ENCODE measurements at places on chromosomes 6 and 20. TPM values are rescaled to one million over a fixed set of nuclear protein-coding genes. Genes with fewer than 3 reads are reported as not detected.

DNA sequence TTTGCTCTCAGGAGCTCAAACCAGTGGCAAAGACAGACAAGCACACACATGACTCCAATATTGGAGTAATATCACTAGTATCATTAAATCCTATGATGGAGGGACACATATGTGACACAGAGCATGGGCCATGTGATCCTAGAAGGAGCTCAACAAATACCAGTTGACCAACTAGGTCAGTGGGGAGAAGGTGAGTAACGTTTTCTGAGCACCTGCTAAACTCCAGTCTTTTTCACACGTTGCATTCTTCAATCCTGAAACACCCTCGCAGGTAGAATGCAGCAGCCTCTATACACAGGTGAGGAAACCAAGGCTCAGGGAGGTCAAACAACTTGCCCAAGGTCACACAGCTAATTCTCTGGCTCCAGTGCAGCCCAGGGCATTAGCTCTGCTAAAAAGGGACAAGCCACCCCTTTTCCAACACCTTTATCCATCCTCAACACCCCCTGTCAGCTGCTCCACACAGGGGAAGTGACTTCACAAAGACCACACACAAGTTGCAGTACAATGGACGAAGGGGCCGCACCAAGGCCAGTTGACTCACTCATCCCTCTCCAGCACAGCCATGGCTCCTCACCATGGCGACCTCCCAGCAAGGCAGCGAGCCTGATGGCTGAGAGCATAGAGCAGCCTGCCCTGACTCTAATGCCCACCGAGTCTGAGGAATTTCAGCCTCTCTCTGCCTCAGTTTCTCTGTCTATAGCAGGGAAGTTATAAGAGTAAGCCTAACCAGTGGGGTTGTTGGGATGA is 4.4 kb downstream of the CAPN11 start:
- H3K27ac ChIP-seq, result no peak overlapping the region
- H3K36me3 ChIP-seq, result no peaks in the 10 kb centered on the region
- no peaks in the 10 kb centered on the region for H3K4me1 ChIP-seq
- no peak overlapping the region for H3K4me3 ChIP-seq
- H3K27me3 ChIP-seq, result no peaks in the 10 kb centered on the region

DNA sequence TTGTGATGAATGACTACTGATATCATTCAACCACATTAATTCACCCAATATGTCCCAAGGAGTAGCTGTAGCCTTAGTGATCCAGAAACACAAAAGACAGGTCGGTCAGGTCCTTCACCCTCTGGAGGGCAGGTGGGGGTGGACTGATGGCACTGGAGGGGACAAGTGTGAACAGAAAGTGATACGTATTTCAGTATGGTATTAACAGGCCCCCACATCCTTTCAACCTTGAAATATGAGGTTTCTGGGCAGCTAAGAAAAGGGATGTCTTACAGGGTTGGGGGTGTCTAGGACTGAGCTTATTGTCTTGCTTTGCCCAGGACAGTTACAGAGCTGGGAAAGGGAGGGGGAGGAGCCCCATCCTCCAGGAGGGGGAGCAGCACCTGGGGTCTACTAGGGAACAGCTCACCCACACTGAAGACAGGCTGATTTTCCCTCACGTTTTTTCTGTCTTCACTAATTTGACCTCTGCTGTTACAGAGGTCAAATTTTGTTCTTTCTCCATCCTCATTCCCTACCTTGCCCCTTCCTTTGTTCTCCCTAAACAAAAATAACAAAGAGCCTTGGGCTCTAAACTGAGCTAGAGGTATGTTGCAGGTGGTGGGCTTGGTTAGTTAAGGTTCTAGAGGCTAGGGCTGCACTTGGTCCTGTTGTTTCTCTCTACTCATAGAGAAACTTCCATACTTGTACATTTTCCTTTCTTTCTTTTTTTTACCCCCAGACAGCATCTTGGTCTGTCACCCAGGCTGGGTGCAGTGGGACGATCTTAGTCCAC is 38.0 kb upstream of the EEF1A1 start:
- no peaks in the 10 kb centered on the region for H3K36me3 ChIP-seq
- H3K27me3 ChIP-seq, result no peaks in the 10 kb centered on the region
- H3K4me1 ChIP-seq, result no peaks in the 10 kb centered on the region
- no peak overlapping the region for H3K27ac ChIP-seq
- H3K4me3 ChIP-seq, result no peak overlapping the region

DNA sequence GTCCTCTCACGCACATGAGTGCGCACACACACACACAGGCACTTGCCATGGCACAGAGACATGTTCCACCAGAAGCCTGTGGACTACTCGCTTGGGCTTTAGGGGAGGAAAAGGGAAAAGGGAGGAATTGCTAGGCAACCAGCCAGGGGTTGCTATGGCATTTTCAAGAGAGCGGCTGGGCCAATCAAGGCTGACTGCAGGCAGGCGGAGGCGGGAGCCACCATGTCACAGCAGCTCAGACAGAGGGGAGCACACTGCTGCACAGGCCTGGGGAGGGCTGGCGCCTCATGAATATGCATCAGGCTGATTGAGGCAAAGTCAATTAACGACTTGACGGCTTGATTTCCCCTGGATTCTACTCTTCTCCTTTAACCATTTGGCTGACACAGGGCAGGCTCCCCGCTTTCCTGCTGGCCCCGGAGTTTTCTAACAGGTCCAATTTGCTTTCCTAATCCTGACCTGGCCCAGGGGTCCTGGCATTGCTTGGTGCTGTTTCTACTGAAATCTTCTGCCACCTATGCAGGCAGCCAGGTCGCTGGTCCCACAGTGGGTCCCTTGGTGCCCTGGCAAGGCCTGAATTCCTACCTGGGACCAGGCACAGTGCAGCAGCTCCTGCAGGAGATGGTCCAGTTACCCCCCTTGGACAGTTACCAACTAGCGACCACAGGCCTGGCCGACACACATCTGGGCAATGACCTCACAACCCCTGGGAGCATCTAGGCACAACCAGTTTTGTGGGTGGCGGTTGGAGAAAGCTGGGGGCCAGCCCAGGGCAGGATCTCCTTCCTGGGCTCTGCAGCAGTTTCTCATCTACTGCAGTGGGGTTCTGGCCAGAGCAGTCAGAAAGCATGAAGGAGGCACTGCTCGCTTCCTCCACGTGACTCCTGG is 52.1 kb downstream of the YTHDF1 start:
- no peaks in the 10 kb centered on the region for H3K27me3 ChIP-seq
- H3K27ac ChIP-seq, result no peak overlapping the region
- no peak overlapping the region for H3K4me3 ChIP-seq
- peak; percentile 48 for DNase-seq

DNA sequence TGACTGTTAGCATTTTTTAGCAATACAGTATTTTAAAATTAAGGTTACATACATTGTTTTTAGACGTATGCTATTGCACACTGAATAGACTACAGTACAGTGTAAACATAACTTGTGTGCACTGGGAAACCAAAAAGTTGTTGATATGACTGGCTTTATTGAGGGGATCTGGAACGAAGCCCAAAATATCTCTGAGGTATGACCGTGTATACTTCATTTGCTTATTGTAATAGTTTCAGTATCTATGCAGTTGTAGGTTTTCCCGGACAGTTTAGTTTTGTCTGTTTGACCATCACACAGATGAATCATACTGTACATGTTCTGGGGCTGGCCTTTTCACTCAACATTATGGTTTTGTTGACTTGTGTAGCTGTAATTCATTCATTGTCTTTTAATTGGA is 6.9 kb upstream of the ZBTB12 start:
- no peaks in the 10 kb centered on the region for H3K36me3 ChIP-seq
- H3K27me3 ChIP-seq, result no peaks in the 10 kb centered on the region
- no peak for DNase-seq
- no peak overlapping the region for H3K27ac ChIP-seq
- H3K4me1 ChIP-seq, result no peaks in the 10 kb centered on the region

GRCh38 chr20:35398660-35399144 is 13.1 kb downstream of the UQCC1 start:
- no peak overlapping the region for H3K27ac ChIP-seq
- no peak overlapping the region for H3K4me3 ChIP-seq
- H3K4me1 ChIP-seq, result peaks cover 12% of the 10 kb centered on the region
- H3K27me3 ChIP-seq, result no peaks in the 10 kb centered on the region

GRCh38 chr6:158819213-158819976 is at the start of gene EZR:
EZR (minus strand) TSS chr6:158819368; CDS start chr6:158818093, 1,275 bp downstream.
- no peaks in the 10 kb centered on the region for H3K36me3 ChIP-seq
- peak; percentile 95 for DNase-seq
- H3K27me3 ChIP-seq, result no peaks in the 10 kb centered on the region
- H3K27ac ChIP-seq, result peak within 1 kb of the TSS; percentile 92
- no peaks in the 10 kb centered on the region for H3K4me1 ChIP-seq
- peak within 1 kb of the TSS; percentile 69 for H3K4me3 ChIP-seq

DNA sequence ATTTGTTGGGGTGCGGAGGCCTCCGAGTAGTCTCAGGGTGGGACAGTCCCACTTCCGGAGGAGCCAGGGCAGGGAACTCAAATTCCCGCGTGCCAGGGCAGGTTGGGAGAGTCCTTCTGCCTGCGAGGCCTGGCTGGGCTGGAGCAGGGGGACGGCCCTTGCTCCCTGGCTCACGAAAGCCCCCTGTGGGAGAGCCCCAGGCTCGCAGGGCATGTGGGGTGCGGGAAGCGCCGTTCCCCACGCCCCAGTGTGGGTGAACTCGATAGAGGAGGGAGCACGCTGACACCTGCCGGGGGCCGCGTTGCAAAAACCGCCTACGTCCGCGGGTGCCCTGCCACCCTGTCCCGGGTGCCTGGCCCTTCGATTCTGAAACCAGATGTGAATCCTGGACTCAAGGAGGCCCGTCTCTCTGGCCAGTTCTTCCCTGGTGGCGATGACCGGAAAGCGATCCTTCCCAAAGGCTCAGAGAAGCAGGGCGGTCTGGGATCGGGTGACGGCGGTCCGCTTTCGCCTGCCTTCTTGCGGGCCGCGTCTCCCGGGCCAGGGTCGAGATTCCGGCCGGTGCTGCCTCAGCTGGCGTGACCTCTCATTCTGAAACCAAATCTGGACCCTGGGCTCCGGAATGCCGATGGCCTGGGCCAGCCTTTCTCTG is 1846.5 kb upstream of the DEFB115 start:
- no peaks in the 10 kb centered on the region for H3K27me3 ChIP-seq
- no peak for DNase-seq
- no peak overlapping the region for H3K27ac ChIP-seq

- H3K4me3 ChIP-seq, result no peak overlapping the region
- no peak for DNase-seq
- H3K36me3 ChIP-seq, result no peaks in the 10 kb centered on the region
- H3K27ac ChIP-seq, result no peak overlapping the region
- no peaks in the 10 kb centered on the region for H3K27me3 ChIP-seq
Observed at GRCh38 chr6:15876406-15876805, 213.6 kb upstream of the DTNBP1 start.

GRCh38 chr20:49948809-49949507 is 12.8 kb downstream of the RNF114 start:
- no peak overlapping the region for H3K27ac ChIP-seq
- no peak for DNase-seq
- H3K27me3 ChIP-seq, result no peaks in the 10 kb centered on the region
- H3K36me3 ChIP-seq, result peaks cover 72% of the 10 kb centered on the region
- H3K4me3 ChIP-seq, result no peak overlapping the region
- H3K4me1 ChIP-seq, result no peaks in the 10 kb centered on the region

RFX6 gene
- not detected for polyA plus RNA-seq

TMEM170B gene
- 2.7 TPM for polyA plus RNA-seq
